ENCODE measurements at places on chromosomes 1 and 21. TPM values are rescaled to one million over a fixed set of nuclear protein-coding genes. Genes with fewer than 3 reads are reported as not detected.

The HES3 gene
- not detected for total RNA-seq

The PLA2G2D gene
- total RNA-seq: not detected

The CNIH3 gene
- total RNA-seq: 34.7 TPM

The LCE2A gene
- total RNA-seq: not detected

The NBPF6 gene
- not detected for total RNA-seq

The CD52 gene
- total RNA-seq: not detected

The ZNF593OS gene
- not detected for total RNA-seq

The PGBD5 gene
- 23.5 TPM for total RNA-seq

The TSPEAR gene
- not detected for total RNA-seq

The LCE3D gene
- total RNA-seq: not detected

The NUP210L gene
- total RNA-seq: 0.31 TPM

The CLCNKB gene
- total RNA-seq: not detected

The LAMC2 gene
- 0.31 TPM for total RNA-seq

The ZMYM4 gene
- 95.5 TPM for total RNA-seq

The S100A7 gene
- not detected for total RNA-seq

The TAL1 gene
- total RNA-seq: 0.94 TPM

The RAB25 gene
- total RNA-seq: not detected

The PGLYRP4 gene
- total RNA-seq: not detected

The MAN1A2 gene
- 104 TPM for total RNA-seq

The NHLH2 gene
- 1.9 TPM for total RNA-seq

The SORT1 gene
- 82.9 TPM for total RNA-seq

The PTPN7 gene
- not detected for total RNA-seq

The CSF1 gene
- 3.8 TPM for total RNA-seq

The SMCP gene
- not detected for total RNA-seq

The ZNF683 gene
- total RNA-seq: not detected

The CLCNKA gene
- not detected for total RNA-seq

The GPR37L1 gene
- 0.63 TPM for total RNA-seq

The TESK2 gene
- total RNA-seq: 1.6 TPM

The ATF6 gene
- 29.4 TPM for total RNA-seq

The C1orf50 gene
- 17.2 TPM for total RNA-seq

The MROH9 gene
- total RNA-seq: not detected

The AMPD1 gene
- not detected for total RNA-seq

The NTPCR gene
- total RNA-seq: 19.1 TPM

The POU2F1 gene
- 83.6 TPM for total RNA-seq

The PCAT6 gene
- not detected for total RNA-seq

The FCN3 gene
- total RNA-seq: not detected

The SPRR2F gene
- total RNA-seq: not detected

The SPRR3 gene
- total RNA-seq: not detected

The ZFYVE9 gene
- total RNA-seq: 99.8 TPM

The COL6A2 gene
- 17.8 TPM for total RNA-seq

The C1orf87 gene
- total RNA-seq: not detected

The LIPI gene
- not detected for total RNA-seq

The ACKR1 gene
- total RNA-seq: 2.5 TPM

The OR2AK2 gene
- 6.6 TPM for total RNA-seq

The SPRR2G gene
- not detected for total RNA-seq

The LAMTOR5 gene
- 30.0 TPM for total RNA-seq

The TMIGD3 gene
- 1.3 TPM for total RNA-seq

The RNF223 gene
- total RNA-seq: not detected

The SELE gene
- total RNA-seq: 0.31 TPM

The NKAIN1 gene
- 48.8 TPM for total RNA-seq

The SYDE2 gene
- 3.1 TPM for total RNA-seq

The SLC22A15 gene
- 13.1 TPM for total RNA-seq

The DAB1 gene
- total RNA-seq: 93.9 TPM

Measured in parietal lobe (tissue), 2 donors.